ENCODE measurements at places on chromosomes 7 and 10.

DNA sequence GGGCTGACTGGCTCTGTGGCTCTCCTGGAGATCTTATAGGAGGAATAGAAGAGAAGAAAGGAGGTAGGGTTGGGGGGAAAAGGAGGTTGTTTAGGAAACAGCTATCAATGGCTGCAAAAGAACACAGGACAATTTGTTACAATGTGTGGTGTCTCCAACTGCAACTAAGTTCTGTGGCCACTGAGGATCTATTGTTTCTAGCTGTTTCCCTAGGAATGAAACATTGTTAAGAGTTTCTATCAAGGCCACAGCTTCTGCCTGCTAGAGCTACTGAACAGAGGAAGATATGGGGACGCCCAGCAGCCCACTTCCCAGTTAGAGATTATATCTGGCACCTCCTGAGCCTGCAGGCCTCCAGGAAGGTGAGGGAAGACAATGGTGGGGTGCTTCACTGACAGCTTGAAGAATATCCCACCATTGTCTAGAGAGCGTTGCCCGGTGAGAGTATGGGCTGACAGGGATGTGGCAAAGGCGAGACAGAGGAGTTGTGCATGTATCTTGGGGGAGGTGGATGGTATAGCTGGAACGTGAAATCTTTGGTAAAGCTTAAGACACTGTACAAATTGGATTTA lies 4.0 kb downstream of the SCD start:
- DNase-seq = no peak

DNA sequence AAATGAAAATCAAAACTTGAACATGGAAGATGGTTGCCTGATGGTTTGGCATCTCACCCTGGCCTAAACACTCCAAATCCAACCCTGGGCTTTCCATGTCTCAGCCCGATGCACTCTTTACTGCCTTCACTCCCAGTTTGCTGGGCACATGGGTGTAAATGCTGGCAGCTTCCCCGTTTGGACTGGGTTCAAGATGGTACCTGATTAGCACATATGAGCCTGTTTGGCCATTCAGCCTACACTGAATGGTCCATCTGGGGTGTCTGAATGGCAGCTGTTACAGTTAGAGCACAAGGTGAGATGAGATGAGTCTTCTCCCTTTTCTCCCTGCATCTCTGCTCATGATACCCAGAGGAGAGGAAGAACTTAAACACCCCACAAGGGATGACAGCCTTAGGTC lies 37.1 kb downstream of the ATXN7L1 start:
- DNase-seq = no peak

DNA sequence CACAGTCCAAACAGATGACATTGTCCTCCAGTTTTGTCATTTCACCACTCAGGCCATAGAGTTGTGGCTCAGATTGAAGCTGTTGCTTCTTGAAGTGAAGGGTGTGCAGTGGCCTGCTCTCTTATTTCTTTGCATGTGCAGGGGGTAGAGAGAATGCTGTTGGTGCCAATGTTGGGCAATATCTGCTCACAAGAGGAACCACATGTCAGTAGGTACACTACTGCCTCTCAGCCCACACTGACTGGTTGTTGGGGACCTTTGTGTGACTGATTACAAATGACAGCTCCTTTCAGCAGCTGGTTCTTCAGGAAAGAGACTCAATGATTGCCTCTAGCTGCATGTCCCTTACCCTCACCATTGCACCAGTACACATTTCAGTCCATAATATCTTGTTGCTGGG lies 21.9 kb upstream of the SFTPA1 start:
- DNase-seq = no peak

GRCh38 chr10:98041352-98042043 lies 11.1 kb upstream of the CRTAC1 start:
- no peak for DNase-seq

- DNase-seq = no peak
Measured at GRCh38 chr10:124748166-124748565, 4.0 kb upstream of the FAM53B start.

GRCh38 chr7:141416650-141417270 lies 134.4 kb upstream of the AGK start:
- no peak for DNase-seq

GRCh38 chr10:10307551-10307950 lies 710.1 kb upstream of the CELF2 start:
- DNase-seq = no peak

GRCh38 chr7:1081931-1082401 lies 5.9 kb upstream of the GPER1 start:
- DNase-seq = no peak

GRCh38 chr10:14010101-14010558 lies 320.6 kb downstream of the FRMD4A start:
- no peak for DNase-seq

DNA sequence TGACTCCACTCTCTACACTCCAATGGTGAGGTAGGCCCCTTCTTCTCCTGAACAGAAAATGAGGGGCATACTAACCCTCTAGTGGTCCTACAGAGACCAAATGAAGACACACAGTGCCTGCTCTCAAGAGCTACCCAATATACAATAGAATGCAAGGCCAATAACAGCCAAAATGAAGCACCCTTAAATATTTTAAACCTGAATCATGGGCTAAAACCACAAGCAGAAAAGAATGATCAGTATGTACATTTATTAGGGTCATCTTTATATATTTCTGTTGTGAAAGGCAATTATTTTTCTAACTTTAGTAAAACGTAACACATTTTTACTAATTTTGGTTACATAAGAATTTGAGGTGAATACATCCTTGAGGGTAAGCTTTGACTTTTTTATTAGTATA lies 49.9 kb upstream of the COL1A2 start:
- DNase-seq = no peak

GRCh38 chr10:78996792-78997129 lies 72.0 kb upstream of the ZMIZ1 start:
- no peak for DNase-seq

GRCh38 chr10:111785921-111786320 lies 397.6 kb downstream of the GPAM start:
- no peak for DNase-seq

DNA sequence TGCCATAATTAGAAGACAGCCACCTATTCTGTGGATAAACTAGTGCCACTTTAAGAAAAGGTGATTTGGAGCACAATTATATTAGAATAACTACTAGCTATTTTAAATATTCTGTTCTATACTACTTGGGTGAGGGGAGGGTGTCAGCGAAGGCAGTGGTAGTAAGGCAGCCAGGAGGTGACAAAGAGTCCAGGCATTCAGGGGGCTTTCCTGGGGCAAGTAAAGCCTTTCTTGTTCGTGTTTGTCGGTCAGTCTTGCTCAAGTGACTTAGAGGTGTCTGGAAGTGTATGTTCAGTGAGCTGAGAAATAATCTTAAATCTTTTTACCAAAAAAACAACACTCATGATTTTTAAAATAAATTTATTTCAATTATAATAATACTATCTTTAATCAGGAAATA lies 34.4 kb downstream of the ADD3 start:
- DNase-seq = no peak

GRCh38 chr10:35270100-35270499 lies 66.2 kb upstream of the CCNY start:
- DNase-seq = no peak

- no peak for DNase-seq
Measured at GRCh38 chr7:110944966-110945644, 145.8 kb upstream of the LRRN3 start.

GRCh38 chr10:24238519-24239247 lies 29.7 kb downstream of the KIAA1217 start:
- no peak for DNase-seq

DNA sequence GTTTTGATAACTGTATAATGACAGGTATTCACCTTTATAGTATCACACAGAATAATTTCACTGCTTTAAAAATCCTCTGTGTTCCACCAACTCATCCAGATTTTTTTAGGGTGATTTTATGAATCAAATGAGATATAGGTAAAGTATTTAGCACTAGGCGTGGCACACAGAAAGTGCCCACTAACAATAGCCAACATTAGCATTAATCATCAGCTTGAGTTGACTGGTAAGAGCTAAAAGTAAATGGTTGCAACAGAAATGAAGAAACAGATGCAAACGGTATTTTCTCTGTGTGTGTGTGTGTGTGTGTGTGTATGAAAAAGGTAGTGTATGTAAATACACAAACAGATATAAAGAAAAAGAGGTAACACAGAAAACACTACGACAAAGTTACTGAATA lies 378.8 kb upstream of the ETV1 start:
- DNase-seq = no peak

- DNase-seq = no peak
Measured at GRCh38 chr7:14381306-14381705, 391.8 kb upstream of the ETV1 start.

DNA sequence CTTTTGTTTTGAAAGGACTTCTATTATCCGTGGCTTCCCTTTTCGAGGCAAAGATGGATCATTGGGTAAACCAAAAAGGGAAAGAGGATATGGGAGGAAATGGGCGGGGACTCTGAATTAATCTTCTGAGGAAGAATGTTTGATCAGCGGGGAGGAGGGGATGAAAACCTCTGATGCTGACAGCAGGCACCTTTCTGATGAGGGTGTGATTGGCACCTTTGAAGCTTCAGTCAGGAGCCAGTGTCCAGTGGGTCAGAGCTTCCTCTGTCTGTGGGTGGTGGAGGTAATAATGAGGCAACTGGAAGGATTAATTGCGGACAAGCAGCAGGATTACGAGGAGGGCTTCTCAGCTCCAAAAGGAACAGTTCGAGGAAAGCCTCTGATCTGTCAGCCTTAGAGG lies 877.6 kb downstream of the LRMDA start:
- no peak for DNase-seq

DNA sequence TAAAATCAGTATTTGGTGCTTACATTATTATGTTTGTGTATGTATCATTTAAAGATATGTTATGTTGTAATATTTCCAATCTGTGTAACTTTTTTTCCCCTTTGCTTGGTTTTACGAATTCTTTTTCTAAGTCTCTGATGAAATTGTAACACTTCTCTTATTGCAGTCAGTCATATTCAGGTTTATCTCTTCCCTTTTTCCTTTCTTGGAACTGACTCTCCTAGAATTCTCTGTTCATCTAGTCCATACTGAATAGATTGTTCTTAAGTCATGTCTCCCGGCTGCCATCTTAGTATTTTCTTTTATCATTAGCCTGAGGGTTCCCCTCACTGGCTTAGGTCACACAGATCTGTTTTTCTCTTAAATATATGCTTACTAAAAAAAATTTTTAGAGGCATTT lies 44.6 kb downstream of the PHTF2 start:
- DNase-seq = no peak

- DNase-seq = no peak
Measured at GRCh38 chr7:151810441-151811232, 66.3 kb downstream of the PRKAG2 start.

GRCh38 chr7:92631850-92632487 lies 41.8 kb upstream of the FAM133B start:
- DNase-seq = no peak

DNA sequence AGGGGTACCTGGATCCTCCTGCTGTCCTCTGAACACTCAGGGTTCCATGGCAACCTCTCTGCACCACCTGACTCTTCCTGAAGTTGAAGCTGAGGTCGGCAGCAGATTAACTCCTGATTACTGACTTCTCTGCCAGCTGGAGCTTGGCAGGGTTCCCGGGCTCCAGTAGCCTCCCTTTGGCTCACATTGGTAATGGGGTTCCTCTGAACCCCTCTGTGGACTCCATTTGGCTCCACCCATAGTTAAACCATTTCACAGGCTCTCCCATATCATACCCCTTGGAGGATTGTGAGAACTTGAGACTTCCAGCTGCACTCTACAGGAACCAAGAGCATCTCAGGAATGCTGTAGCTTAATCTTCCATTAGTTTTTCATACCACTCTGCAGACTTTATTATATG lies 292.5 kb downstream of the HDAC9 start:
- DNase-seq = no peak

- peak; percentile 69 for DNase-seq
Measured at GRCh38 chr10:91163869-91164474, 56.5 kb upstream of the PCGF5 start.

- no peak for DNase-seq
Measured at GRCh38 chr7:2812114-2812487, 32.0 kb downstream of the GNA12 start.

DNA sequence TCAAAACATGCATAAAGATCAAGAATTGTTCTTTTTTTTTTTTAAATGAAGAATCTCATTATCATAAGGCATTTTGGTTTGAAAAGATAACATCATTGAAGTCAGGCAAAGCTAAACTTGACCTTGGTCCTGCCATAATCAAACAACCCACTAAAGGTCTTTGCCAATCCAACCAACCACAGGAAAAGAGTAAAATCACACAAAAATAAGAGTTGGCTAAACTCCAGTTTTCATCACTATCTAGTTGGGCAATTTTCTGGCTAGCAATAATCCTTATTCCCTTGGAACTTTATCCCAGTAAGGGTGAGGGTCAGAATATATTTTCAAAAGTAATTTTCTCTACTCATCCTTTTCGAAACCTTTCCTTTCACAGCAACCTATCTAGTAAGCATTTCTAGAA lies 62.4 kb downstream of the HIBADH start:
- no peak for DNase-seq

DNA sequence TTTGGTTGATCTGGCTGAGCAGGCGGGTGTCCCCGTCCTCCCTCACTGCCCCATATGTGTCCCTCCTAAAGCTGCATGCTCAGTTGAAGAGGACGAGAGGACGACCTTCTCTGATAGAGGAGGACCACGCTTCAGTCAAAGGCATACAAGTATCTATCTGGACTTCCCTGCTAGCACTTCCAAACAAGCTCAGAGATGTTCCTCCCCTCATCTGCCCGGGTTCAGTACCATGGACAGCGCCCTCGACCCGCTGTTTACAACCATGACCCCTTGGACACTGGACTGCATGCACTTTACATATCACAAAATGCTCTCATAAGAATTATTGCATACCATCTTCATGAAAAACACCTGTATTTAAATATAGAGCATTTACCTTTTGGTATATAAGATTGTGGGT lies 26.9 kb upstream of the TRIM56 start:
- peak; percentile 20 for DNase-seq

DNA sequence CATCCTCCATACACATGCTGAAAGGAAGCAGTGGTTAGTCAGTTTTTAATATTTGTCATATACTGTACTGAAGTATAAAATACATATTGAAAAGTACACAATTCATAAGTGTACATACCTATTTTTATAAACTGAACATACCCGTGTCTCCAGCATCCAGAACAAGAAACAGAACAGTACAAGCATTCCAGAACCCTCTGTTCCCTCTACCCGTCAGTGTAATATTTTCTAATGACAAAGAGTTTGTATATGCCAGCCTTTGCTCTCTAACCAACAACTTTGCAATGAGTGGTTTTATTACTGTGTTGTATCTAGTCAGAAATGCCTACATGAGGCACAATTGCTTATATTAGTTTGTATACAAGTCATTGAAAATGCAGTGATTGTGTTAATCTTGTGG lies 18.7 kb upstream of the RAB18 start:
- no peak for DNase-seq

DNA sequence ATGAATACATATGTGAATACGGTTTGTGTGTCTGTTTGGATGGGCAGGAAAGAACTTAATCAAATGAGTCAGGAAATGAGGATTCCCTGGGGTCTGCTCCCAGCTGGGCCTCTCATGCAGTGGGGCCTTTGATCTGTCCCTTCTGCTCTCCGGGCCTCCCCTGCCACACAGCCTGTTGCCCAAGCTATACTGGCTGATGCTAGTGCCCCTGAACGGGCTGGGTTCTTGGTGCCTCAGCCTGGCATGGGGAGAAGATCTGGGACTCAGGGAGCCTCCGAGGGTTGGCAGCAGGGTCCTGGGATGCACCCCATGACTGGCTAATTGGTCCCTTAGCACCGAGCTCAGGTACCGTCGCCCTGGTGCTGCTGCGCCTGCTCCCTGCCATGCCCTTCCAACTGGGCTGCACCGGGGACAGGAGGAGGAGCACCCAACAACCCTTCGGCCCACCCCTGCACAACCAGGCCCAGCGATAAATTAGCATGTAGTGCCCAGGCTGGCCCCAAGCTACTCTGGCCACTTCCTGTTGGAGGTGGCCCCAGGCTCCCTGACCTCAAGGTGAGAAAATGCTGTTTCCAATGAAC lies 59.9 kb upstream of the DUSP5 start:
- no peak for DNase-seq

Measured in stimulated activated CD4-positive, alpha-beta T cell treated with anti-CD3 and anti-CD28 coated beads, Interleukin-12 subunit alpha, Interleukin-12 subunit beta, amount 100 ng/mL, for 48 hours (primary cell).